ENCODE measurements at places on chromosomes 2 and 18. TPM values are rescaled to one million over a fixed set of nuclear protein-coding genes. Genes with fewer than 3 reads are reported as not detected.
A peak's percentile ranks its signal among the peaks of the same experiment; 100 is the strongest.

DNA sequence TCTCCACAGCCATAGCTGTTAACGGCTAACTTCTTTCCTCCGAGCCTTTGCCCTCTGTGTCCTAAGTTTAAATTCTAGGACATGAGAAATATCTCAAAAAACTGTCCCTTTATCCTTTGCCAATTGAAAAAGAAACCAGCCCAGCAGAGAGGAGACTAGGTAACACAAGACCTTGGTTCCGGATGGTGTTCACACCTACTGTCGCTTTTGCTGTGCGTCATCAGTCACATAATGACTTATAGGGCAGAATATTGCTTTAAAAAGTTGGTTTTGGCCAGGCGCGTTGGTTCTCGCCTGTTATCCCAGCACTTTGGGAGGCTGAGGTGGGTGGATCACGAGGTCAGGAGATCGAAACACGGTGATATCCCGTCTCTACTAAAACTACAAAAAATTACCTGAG, 66.2 kb downstream of the SP3 start:
- no peak for DNase-seq

GRCh38 chr2:70627211-70627898, 73.7 kb upstream of the TGFA start:
- no peak for DNase-seq

DNA sequence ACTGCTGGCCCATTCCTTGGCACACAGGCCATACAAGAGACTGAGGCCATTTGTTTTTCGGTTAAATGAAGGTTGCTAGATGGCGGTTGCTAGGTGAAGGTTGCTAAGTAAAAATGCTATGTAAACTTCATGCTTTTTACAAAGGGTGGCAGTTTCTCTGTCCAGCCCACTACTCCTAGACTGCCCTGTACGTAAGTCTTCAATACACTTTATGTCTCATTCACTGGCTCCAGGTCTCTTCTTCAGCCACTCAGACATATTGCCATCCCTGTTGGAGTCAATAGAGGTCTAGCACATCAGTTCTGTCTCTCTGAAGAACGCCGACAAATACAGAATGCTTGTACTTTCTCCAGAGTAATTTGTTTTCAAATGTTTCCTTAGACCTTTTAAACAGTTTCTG, 370.9 kb upstream of the RND3 start:
- DNase-seq, result no peak

DNA sequence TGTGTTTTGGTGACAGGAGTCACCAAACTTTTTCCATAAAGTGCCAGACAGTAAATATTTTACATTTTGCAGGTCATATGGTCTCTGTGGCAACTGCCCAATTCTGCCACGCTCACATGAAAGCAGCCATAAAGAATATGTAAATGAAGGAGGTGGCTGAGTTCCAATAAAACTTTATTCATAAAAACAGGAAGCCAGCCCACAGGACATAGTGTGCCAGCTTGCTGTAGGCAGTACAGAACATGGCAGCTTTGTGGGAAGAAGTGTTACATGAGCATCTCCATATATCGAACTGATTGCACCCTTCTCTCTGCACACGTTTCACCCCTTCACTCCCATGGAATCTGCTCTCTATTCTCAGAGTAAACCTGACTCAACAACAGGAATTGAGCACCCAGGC, 10.2 kb downstream of the ASB18 start:
- DNase-seq, result no peak

- no peak for DNase-seq
These were observed 97.3 kb upstream of the FZD5 start for GRCh38 chr2:207867056-207867455.

DNA sequence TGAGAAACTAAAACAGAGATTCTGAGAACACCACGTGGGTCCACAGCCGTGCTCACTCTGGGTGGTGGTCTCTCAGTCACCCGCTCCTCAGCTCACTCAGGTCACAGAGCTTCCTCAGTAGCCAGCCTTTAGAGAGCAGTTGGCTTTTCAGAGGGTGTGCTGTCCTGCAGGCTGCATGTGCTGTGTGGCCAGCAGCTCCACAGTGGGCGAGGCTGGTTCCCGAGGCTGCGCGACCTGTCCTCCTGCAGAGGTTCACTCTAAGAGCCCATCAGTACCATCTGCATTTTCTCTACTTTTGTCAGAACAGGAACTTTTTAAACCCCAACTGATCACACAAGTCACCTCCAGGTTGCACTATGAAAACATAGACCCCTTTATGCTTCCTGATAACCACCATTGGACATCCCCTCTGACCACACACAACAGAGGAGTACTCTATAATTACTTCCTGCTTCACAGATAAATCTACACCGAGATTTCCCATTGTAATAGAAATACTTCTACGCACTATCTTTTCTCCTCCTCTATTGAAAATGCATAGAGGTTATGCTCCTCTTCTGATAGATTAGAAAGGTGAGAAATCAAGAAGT, 93.1 kb downstream of the GYPC start:
- DNase-seq, result no peak

DNA sequence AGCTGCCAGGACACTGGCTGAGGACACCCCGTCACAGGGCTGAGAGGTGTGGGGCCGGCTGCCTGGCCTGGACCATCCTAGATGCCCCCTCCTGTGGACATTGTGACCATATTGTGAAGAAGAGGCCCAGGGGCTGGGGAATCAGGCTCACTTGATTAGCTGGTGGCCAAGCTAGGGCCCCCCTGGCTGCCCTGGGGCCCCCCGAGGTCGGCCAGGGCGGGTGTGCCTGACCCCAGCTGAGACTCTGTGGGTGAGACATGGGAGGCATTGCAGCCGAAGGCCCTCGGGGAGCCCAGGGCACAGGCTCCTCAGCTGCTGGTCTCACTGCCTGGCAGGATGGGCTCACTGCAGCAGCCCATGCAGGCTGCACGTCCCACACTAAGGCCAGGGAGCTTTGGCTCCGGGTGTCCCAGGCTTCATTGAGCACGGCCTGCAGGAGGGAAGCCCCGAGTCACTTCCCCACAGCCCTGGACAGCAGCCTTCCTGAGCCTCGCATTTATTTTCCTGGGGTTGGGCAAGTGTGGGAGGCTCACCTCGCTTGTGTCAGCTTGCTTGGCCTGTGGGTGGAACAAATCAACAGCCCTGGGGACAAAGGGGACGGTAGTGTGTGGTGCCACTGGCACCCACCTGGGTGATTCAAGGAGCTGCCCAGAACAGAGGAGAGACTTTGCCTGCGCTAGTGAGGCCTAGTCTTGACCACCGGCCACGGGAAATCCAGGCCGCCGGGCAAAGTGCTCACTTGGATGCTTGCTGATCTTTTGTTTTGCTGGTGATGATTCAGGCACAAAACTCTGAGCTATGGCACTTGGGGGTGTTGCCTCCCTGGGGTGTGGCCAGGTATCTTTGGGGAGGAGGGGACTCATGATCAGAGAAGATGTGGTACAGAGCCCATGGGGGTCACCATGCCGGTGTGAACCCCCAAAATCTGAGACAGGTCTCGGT, 1.3 kb downstream of the GAL3ST2 start:
- DNase-seq, result no peak

GRCh38 chr2:76170856-76171255, 460.1 kb upstream of the GCFC2 start:
- no peak for DNase-seq

GRCh38 chr2:55175254-55176093, 56.6 kb downstream of the CLHC1 start:
- no peak for DNase-seq

- DNase-seq, result no peak
These were observed 138.7 kb upstream of the BOD1L2 start for GRCh38 chr18:57008001-57008686.

- DNase-seq, result no peak
These were observed 42.5 kb upstream of the TTC32 start for GRCh38 chr2:19944205-19944845.

GRCh38 chr2:121075006-121075551, 209.9 kb downstream of the TFCP2L1 start:
- peak; percentile 74 for DNase-seq

DNA sequence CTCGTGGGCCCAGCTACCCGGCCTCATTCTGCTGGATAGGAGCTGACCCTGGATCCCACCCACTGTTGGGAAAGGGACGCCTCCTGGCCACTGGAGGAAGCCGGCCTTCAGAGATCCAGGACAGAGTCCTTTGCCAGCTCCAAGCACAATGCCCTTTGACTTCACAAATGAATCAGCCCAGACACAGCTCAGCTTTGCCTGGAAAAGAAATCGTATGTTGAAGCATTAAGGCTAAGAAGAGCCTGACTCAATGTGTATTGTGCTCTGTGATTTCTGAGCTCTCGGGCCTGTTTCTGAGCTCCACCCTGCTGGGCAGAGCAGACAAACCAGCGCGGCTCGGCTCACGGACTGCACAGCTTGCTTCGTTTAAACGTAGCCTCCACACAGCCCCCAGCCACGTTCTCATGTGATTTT, 162.9 kb upstream of the APCDD1 start:
- no peak for DNase-seq

- no peak for DNase-seq
These were observed 95.3 kb downstream of the TMEM247 start for GRCh38 chr2:46574457-46575355.

- DNase-seq, result no peak
These were observed 240.8 kb downstream of the FAM210A start for GRCh38 chr18:13485604-13486003.

- DNase-seq, result no peak
These were observed 501.8 kb upstream of the HS6ST1 start for GRCh38 chr2:128820452-128820851.

DNA sequence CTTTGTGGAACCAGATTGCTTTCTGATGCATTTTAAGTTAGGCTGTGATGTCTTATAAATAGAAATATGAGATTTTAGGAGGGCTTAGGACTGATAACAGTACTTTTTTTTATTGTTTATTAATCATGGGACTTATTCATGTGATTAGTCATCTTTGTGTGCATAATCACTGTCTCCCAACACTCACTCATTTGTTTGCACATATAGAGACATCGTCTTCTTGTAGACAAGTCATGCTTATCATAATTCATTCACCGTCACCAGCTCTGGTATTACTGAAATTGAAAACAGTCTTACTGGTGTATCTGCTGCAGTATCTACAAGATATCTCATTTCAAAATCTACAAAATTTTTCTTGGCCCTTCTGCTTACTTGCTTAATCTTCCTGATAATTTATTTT, 45.8 kb downstream of the WDR7 start:
- DNase-seq, result no peak

DNA sequence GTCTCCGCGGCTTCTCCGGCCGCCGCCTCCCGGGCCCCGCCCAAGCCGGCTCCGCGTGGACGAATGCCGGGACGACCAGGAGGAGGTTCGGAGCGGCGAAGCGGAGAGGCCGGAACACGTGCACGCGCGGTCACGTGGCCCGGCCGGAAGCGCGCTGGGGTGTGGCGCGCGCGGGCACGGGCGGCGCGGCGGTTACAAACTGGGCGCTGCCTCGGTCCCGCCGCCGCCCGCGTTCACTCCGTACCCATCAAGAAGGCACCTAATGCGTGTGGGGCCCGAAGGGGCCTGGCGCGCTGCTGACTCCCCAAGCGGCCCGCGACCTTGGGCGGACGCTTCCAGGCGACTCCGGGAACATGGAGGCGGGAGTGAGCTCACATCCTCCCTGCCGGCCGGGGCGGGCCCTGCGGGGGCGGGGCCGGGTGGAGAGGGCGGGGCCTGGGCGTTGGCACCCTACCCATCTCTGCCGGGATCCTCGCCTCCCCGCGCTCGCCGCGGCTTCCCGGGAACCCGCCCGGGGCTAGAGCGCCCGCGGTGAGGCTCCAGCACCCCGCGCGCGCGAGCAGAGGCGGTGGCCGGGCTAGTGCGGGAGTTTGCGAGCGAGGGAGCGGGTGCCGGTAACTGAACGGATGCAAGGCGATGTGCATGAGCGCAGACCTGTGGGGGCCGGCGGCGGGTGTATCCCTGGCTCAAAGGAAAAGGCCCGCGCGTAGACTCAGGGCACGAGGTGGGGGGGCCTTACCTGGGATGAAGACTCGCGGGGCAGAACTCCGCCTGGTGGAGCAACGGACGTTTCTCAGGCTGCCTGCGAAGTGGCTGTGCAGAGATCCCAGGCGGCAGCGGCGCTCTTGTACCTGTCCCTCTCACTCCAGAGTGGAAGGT, at the start of gene TMEM185B:
TMEM185B (minus strand) TSS at position 367 of the 879 bp plus-strand sequence. CDS start 424 bp downstream, outside the sequence.
- DNase-seq, result peak; percentile 90

DNA sequence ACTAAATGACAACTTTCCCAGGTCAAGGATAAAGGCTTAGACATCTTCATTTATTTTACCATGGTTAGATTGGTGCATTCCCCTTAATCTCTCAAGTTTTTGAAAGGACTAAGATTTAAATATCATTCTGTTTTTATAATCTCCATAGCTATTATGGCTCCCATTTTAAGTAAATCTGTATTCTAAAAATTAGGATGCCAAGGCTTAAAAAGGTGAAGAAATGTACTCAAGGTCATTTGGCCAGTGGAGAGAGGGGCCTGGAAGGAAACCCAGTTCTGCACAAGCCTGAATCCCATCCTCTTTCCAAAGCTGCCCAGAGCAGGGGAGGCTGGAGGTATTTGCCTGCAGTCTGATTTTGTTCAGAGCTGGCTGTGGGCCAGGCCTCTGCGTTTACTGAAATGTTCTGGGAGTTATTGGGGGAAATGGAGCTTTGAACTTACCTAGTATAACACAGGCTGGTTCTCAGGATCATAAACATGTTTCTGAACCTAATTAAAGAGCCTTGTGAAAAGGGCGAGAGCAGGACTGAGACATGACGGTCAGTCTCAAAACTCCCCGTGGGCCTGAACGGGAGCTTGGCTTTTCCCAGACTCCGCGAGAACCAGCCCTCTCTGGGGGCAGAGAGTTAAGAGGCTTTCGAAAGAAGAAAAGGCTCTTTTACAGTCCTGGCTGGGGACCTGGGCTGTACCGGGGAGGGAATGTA, 85.6 kb downstream of the DDX1 start:
- DNase-seq, result no peak

- DNase-seq, result no peak
These were observed 127.4 kb downstream of the CCDC102B start for GRCh38 chr18:68925268-68925667.

- DNase-seq, result no peak
These were observed 142.9 kb downstream of the SH3RF3 start for GRCh38 chr2:109271920-109272319.

DNA sequence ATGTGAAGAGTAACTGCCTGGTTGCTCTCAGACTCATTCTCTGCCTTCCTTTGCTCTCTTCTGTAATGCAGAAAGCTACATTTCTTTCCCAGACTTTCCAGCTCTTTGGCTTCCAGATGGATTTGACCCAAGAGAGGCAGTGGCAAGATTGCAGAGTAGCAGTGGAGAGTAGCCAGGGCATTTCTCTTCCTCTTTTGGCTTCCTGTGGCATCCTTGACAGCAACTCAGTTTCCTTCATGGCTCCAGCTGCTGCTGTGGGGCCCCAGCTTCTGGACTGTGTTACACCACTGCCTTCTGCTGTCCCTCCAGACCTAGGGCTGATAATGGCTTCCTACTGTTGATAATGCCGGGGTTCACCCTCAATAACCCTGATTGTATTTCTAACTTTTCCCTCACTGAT, 469.4 kb upstream of the SPRED2 start:
- DNase-seq, result no peak

- no peak for DNase-seq
These were observed 339.1 kb downstream of the SOX11 start for GRCh38 chr2:6031200-6031867.

GRCh38 chr2:8626572-8626971, 55.3 kb upstream of the ID2 start:
- DNase-seq, result no peak

DNPEP gene
- 65.4 TPM for total RNA-seq

SLC9A2 gene
- total RNA-seq, result 9.3 TPM

Measured in psoas muscle (tissue), 8 donors.